ENCODE measurements at places on chromosomes 2 and 18.

DNA sequence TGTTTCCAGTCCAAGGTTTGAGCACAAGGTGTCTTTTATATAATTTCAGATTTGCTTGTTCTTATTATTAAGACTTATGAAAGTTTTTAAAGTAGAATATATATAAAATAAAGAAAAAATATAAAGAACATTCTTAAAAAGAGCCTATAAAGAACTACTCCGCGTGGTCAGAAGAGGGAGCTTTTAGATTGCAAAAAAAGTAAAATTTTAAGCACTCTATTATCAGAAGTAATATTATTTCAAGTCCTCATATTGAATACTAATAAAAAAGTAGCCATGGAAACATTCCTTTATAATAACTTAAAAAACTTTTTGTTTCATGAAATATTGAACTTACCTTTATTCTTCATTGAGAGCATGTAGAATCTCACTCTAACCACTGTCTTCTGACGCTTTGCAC, 51.4 kb downstream of the LINC00305 start:
- no peak for DNase-seq

GRCh38 chr2:129319422-129319717, 660.1 kb upstream of the RAB6C start:
- DNase-seq, result no peak

DNA sequence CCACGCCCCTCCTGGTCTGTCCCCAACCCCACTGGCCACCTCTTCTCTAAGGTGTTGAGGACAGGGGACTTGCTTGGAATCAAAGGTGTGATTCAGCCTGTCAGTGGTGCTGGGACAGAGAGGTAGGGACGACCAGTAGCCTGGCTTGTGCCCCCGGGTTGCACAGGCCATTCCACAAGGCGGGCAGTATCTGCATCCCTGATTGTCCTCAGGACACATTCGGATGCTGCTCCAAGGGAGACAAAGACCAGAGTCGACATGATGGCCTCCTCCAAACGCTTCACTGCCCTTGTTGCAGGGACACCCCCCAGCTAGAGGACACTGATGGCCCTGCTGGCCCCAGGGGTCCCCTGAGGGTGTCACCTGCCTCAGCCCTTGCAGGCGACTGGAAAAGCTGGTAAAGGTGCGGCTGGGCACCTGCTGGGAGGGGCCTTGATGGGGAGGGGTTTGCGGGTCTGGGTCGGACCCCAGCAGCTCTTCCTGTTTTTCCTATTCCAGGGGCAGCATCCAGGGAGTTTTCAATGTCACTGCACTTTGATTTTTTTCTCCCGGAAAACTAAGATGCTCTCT, 98.0 kb downstream of the PTGR3 start:
- DNase-seq, result no peak

DNA sequence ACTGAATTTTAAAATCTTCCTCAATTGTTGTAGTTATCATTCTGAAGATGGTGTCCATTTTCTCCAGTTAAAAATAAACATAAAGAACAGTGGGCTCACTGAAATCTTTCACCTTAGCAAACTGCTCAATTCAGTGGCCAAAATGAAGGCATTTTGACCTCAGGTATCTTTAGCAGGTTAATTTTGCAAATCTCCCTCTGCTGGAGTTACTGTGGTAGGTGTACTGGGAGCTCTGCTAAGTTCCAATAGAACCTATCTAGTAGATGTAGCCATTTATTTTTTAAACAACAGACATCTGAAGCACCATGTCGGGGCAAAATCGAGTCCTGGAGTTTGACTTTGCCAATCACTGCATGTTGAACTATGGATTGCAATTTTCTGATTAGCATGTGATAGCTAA, 177.1 kb downstream of the IRS1 start:
- no peak for DNase-seq
